ENCODE measurements at places on chromosomes 11 and 22.

- no peak for DNase-seq
Measured at GRCh38 chr11:65617990-65618751, 2.6 kb downstream of the PCNX3 start.

GRCh38 chr11:2804189-2804588 is 81.4 kb downstream of the CDKN1C start:
- no peak for DNase-seq

- DNase-seq: no peak
Measured at GRCh38 chr11:132898021-132898420, 634.3 kb downstream of the OPCML start.

GRCh38 chr11:23124996-23125395 is 264.7 kb upstream of the CCDC179 start:
- DNase-seq: no peak

DNA sequence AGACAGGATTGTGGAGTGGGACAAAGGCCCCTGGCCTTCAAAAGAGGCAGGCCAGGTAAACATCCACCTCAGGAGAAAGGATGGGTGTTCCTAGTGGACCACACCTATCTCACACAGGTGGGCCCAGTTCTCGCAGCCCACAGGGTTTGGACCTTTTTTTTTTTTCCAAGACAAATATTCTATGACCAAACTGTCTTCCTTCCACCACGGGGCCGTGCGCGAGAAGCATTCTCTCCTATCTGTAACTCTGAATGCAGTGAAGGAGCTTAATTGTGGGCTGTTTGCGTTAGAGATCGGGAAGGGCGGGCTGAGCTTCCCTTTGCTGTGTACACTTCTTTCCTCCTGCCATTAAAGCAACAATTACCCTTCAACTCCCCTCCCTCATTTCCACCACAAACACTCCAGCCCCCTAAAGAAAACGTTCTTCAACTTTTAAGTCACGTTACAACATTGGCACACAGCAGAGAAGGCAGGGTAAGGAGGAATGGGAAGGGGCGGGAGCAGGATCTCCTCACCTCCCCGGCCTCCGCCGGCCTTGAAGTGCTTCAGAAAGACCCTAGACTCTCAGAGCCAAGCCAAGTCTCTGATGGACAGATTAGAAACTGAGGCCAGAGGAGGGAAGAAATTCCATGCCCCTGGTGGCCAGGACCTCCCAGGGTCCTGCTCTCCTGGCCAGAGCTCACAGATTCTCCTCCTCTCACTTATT is 238.4 kb downstream of the BUD13 start:
- no peak for DNase-seq

- DNase-seq: no peak
Measured at GRCh38 chr22:17906978-17907747, 117.2 kb downstream of the MICAL3 start.

DNA sequence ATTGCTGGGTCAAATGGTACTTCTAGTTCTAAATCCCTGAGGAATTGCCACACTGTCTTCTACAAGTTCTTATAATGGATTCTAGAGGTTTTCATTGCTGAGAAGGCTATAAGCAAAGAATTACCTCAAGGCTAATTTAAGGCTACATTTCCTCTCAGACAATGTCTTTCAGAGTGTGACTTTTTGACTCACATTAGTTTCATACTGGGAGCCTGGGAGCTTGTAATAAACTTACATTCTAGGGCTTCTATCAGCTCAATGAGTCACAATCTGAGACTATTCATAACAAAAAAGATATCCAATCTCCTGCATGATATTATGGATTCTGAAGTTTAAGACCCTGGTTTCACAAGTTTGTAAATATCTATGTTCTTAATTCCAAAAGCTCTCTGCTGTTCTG is 408.7 kb downstream of the LRRC4C start:
- DNase-seq: no peak

DNA sequence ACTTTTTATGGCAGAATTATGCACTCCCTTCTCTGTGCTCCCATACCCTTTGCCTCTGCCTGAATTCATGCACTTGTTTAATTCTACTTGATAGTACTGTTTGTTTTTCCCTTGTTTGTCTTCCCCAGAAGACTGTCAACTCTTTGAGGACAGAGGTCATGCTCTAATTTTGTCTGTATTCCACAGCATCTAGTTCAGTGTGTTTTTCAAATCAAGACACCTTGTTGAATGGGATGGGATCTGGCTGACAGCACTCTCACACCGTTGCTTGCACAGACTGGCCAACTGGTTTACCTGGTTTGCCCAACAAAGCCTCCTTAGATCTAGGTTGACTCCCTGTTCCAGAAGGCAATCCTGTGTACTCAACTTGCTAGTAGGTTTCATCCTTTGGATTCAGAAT is 121.2 kb upstream of the TIMP3 start:
- DNase-seq: no peak

DNA sequence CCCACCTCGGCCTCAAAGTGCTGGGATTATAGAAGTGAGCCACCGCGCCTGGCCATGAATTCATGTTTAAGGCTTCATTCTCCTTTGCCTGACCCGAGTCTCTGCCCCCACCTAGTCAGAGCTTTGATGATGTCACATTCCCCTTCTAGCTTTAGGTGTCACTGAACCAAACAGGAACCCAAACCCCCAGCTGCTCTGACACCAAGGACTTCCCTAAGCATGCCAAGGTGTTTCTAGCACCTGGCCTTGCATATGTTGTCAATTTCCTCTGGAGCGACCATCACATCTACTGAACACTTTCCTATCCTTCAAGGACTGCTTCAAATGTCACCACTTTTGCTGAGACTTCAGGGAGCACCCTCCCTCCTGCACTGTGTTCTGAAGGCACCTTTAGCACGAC is 2.3 kb downstream of the F2 start:
- DNase-seq: no peak

- no peak for DNase-seq
Measured at GRCh38 chr11:117950993-117951961, 22.1 kb upstream of the TMPRSS13 start.

DNA sequence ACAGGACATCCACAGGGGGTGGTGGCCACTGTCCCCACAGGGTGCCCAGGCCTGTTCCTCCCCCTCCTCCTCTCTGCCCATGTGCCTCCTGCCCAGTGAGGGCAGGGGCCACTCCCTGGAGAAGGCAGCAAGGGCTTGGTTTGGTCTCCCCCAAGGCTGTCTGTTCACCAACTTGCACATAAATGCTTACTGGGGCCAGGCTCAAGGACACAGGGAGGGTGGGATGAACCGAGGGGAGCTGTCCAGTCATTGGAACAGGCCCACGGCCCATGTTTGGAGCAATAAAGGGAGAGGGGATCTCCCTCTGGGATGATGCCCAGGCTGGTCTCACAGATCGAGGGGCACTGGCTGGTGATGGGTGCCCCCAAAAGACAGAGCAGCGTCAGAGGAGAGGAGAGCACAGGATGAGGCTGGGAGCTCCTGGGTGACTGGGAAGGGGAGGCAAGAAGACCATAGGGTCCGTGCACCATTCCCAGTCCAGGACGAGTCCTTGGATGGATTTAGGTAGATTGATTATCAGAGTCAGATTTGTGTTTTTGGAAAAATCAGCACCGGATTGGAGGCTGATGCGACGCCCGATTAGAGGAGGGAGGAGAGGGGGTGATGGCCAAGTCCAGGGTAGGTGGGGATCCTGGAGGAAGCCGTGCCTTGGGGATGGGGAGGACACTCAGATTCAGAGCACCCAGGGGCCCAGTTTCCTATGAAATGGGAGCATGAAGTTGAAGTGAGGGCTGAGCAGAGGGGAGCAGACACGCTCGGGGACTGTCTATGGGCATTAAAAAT is 1.1 kb downstream of the IGLL5 start:
- no peak for DNase-seq

- DNase-seq: no peak
Measured at GRCh38 chr11:69369210-69369825, 75.4 kb downstream of the MYEOV start.

DNA sequence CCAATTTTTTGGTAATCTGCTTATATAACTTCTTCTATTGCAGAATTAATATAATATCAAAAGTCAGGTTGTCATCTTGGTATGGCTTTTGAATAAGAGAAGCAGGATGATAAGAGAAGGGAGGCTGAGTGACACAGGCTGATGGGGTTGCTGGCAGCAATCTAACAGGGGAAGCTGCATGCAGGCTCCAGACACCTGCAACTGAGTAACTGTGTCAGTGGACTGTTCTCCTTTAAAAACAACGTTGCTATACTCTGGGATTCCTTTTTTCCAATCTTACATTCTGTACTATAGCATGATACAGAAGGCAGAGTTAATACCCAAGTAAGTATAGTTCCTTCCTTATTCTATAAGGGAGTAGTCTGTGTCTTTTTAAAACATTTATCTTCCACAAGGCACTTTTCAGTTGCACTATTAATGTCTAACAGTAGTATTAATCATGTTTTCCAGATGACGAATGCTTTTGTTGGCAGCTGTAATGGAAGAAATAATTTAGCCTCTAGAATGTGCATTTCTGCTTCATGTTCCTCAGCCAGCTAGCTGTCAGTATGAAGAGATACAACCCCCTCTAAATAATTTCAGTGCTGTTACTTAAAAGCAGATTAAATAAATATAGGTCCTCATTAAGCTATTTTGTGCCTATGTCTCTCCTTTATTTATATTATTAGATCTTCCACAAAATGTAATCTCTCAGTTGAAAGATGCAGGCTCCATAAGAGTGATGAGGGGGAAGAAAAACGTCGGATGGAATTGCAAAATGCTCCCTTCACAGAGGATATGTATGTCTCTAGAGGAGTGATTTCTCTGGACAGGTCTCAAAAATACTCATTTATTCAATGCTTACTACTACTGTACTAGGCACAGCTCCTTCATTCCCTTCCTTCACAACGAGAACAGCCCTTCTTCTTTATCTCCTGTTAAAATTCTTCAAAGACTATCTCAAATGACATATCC is 50.8 kb downstream of the ATG16L2 start:
- DNase-seq: no peak

DNA sequence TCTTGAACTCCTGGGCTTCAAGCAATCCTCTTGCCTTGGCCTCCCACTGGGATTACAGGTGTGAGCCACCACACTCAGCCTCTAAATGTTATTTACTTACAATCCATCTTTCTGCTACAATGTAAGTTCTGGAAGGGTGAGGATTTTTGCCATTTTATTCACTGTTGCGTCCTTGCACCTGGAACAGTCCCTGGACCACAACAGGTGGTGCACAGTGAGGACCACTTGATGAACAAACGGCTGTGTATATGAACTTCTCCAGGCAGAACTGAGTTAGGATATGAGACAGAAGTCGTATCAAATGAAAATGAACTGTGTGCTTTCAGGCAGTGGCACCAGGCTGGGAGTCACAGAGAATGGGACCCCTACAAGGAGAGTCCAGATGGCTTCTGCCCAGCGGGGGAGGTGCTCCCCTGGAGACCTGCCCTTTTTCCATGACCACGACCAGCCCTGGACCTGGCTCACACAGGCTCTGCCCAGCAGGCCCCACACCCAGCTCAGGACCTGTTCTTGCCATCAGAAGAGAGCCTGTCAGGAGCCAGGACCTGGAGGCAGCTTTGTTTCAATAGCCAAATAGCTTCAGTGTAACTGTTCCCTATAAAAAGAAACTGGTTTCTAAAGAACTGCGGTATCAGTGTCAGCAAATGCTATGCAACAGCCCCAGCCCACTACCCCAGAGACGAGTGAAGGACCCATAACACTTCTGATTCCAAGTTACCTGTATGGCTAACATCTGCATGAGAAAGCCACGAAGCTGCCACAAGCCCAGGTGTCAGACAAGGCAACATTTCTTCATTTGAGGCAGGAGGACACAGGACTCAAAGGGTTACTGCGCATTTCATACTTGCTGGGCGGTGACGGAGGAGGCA is 104.9 kb downstream of the MICAL3 start:
- DNase-seq: no peak

DNA sequence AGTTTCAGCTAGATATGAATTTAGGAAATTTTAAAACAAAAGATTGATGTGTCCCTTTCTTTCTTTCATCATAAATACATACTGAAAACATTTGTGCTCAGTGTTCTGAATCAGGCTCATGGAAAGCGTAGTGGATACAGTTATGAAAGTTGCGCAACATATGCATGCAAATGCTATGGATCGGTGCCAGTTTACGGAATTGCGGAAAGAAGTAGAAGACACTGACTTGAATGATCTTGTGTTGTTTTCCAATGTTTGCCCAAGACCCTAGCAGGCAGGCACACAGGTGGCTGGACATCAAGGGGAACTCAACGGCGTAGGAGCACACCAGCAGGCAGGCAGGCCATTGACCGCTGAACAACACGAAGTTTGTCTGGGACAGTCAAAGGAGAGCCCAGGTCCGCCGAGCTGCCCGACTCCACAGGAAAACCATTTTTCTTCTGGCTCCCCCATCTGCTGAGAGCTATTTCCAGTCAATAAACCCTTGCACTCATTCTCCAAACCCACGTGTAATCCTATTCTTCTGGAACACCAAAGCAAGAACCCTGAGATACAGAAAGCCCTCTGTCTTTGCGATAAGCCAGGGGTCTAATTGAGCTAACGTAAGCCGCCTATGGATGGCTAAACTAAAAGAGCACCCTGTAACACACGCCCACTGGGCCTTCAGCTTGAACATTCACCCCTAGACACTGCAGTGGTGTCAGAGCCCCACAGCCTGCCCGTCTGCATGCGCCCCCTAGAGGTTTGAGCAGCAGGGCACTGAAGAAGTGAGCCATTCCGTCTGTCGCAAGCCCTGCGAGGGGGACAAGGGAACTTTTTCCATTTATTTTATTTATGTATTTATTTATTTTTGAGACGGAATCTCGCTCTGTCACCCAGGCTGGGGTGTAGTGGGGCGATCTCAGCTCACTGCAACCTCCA is 7.4 kb upstream of the BIRC3 start:
- no peak for DNase-seq

GRCh38 chr11:12166299-12167060 is 56.1 kb downstream of the MICAL2 start:
- DNase-seq: no peak

GRCh38 chr11:3710485-3711259 is 39.5 kb upstream of the CHRNA10 start:
- no peak for DNase-seq

DNA sequence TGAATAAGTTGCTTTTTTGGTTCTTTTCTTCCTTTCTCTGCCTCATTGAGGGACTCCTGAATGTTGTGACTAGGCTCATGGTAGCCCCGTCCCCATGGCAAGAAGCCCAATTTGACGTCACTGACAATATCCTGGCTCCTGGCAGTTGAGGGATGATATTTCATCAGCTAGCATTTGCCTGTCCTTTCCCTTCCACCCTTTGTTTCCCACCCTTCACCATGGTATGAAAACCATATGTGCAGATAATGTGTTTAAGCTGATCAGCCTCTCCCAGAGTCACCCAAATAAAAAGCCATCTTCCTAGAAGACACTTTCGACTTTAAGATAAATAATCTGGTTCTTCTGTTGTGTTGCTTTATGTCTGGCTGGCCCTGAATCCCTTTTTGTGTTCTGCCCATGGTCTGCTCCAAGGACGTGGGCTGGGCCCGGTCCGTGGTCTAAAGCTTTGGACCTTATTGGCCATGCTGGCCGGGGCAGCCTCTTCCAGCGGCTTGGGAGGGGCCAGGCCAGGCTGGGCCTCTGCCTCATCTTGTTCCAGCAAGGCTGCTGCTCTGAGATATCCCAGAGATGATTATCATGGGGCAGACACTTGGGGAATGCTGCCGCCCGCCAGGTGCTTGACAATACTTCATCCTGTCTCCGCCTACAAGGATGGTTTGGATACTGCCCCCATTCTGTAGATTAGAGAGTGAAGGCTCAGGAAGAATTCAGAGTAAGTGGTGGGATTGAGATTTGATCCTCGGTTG is 5.1 kb downstream of the TSPAN18 start:
- no peak for DNase-seq

Measured in NCI-H1436 treated with DMSO at 0.1 percent for 48 hours (cell line).